Stimulated activated CD4-positive, alpha-beta T cell treated with anti-CD3 and anti-CD28 coated beads, TNF-alpha, amount 100 ng/mL, for 48 hours (primary cell): ENCODE measurements at places on chromosomes 2 and 18.

DNA sequence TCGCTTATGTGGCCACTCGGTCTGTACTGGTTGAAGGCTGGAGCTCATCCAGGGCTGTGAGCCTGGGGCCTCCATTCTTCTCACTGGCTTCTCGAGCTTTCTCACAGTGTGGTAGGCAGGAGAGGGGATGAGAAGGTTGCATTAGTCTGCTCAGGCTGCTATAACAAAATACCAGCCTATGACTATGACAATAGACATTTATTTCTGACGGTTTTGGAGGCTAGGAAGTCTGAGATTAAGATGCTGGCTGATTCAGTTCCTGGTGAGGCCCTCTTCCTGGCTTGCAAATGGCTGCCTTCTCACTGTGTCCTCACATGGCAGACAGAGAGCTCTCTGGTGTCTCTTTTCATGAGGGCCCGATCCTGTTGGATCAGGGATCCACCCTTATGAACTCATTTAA is 6.2 kb upstream of the STK25 start:
- DNase-seq: no peak

- no peak for DNase-seq
These were observed 46.9 kb upstream of the GREB1L start for GRCh38 chr18:21194871-21195771.

GRCh38 chr2:170815746-170816503 is 762 bp upstream of the GAD1 start:
- DNase-seq: peak; percentile 54

GRCh38 chr2:37644191-37644590 is 27.3 kb downstream of the CDC42EP3 start:
- no peak for DNase-seq

DNA sequence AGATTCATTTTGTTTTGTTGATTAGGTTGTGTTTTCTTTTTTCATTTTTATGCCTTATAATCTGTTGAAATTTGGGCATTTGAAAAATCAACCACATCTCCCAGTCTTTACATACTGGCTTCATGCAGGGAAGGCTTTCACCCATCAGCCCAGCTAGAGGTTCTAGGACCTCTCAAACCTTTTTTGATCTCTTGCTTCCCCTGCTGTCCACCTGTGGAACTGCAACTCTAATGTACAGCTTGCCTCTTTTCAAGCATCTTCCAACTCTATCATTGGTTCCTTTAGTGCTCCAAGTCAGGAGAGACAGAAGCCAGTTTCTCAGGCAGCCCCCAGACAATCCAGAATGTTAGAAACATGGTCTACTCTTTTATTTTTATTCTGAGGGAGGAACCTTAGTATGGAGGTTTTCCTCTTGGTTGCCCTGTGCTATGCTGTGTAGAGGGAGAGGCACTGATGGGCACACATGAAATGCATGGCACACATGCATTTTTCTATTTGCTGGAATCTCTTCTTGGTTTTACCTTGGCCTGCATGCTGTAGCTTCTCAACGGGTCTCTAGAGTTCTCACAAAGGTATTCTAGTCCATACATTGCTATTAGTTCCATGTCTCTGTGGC is 107.2 kb upstream of the L3MBTL4 start:
- DNase-seq: no peak

DNA sequence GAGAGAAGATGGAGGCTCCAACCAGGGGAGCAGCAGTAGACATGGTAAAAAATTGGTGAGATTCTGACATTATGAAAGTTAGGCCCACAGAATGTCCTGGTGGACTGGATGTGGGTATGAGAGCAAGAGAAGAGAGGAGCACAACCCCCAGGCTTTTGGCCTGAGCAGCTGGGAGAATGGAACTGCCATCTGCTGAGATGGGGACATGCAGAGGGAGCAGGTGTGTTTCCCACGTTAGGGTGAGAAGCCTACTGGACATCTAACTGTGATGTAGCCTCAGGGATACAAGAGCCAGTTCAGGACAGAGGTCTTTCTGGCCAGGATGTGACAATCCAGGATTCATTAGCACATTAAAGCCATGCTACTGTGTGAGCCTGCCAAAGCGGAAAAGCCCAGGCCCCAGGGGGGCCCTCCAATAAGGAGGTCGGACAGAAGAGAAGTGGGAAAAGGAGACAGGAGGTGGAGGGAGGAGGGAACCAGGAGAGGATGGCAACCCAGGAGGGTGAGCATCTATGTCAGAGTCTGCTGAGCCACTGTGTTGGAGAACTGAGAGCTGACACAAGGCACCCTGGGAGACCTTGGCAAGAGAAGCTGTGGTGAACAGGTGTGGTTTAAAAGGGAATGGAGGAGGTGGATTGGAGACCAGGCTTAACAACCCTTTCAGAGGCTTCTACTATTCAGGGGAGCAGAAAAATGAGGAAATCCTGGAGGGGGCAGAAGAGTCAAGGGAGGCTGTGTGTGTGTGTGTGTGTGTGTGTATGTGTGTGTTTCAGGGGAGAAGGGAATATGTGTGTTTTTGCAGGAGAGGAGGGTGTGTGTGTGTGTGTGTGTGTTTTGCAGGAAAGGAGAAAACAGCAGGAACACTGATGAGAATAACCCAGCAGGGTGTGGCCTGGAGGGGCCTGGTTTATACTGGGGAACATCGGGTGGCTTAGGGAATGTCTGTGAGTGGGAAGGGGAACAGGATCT is 10.5 kb downstream of the CYB5A start:
- no peak for DNase-seq

DNA sequence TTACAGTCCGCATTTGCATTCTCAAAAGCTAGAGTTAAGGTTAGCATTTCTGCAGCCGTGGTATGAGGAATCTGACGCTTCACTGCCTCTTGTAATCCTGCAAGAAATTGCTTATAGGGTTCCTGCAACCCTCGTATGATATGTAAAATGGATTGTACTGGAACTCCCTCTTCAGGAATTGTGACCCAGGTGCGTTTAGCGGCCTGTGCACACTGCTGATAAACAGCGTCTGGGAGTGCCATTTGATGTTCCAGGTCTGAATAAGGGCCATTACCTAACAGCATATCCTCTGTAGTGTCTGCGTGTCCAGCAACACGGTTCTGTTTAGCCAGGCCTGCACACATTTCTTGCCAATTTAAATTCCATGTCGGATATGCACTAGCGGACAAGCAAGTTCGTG is 42.5 kb downstream of the CXCR4 start:
- DNase-seq: no peak

DNA sequence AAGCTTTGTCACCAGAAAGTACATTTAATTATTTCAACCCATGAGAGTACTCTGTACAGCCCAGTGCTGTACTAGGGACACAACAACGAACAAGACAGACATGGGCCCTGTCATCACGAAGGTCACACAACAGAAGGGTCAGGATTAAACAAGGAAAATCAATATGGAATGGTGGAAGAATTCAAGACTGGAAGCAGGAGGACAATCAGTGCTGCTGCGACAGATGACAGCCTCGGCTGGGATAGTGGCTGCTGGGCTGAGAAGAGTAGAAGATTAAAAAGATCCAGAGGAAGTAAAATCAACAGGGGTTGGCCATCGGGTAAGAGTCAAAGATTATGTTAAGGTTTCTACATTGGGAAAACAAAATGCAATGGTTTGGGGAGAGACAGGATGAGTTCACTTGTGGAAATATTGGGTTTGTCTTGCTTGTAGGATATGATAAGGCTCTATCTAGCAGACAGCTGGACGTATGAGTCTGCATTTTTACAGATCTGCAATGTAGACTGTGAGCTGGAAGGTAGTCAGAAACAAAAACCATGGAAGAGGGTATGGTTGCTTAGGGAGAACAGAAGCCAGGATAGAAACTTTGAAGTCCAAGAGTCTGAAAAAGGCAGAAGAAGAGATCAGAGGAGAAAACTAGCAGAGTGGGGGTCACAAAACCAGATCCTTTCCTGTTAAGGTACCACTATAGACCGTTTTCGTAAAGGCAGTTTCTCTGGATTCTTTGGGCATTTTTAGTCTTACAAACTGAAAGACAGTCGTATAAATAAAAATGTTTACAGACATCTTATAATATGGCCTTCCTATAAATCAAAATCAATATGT is 84.1 kb downstream of the PRELID3A start:
- DNase-seq: no peak

- DNase-seq: no peak
These were observed 71.7 kb upstream of the TWIST2 start for GRCh38 chr2:238776003-238776760.

DNA sequence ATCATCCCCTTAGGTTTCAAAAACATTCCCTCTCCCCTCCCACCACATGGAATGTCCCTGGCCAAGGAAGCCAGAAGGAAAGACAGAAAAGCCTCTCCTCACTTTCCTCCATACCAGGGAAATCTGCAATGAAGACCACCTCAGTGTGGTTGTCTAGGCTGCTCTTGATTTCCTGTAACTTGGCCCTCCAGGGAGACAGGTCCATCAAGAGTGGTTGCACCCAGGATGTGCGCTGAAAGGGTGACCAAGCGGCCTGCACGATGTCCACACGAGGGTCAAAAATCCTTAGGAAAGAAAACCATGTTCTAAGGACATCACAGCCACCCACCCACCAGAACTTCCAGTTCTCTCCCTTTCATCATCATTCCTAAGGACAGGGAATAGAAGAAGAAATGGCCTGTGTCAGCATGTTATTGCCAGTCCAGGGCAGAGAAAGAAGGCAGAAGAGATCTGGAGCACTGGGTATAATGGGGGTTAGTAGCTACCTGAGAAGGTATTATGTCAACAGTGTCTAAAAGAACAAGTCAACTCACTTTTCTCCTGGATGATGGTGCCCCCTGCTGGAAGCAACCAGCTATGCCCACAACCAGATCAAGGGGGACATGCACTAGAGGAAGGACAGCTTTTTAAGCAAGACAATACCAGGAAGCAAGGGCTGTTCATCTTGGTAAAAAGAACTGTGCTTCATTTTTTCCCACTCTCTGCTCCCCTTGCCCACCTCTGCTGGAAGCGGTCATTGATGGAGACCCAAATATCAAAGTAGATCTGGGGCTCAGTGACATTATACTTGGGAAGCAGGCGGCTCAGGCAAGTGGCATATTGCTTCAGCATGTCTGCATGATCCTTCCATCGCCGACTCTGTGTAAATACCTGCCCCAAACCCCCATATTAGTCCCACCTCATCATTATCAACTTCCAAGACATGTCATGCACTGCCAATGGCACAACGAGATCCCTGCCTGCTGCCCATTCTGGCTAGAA is 9.3 kb downstream of the GGCX start:
- DNase-seq: peak; percentile 82

- no peak for DNase-seq
These were observed 624.4 kb upstream of the SOX11 start for GRCh38 chr2:5067816-5068215.

GRCh38 chr2:101264360-101264939 is 11.8 kb downstream of the CNOT11 start:
- no peak for DNase-seq

- peak; percentile 16 for DNase-seq
These were observed 1.3 kb upstream of the PRKCE start for GRCh38 chr2:45649858-45650811.

- DNase-seq: no peak
These were observed 79.4 kb downstream of the KCTD1 start for GRCh38 chr18:26468931-26469340.

- no peak for DNase-seq
These were observed 909 bp downstream of the NFATC1 start for GRCh38 chr18:79396431-79397246.

DNA sequence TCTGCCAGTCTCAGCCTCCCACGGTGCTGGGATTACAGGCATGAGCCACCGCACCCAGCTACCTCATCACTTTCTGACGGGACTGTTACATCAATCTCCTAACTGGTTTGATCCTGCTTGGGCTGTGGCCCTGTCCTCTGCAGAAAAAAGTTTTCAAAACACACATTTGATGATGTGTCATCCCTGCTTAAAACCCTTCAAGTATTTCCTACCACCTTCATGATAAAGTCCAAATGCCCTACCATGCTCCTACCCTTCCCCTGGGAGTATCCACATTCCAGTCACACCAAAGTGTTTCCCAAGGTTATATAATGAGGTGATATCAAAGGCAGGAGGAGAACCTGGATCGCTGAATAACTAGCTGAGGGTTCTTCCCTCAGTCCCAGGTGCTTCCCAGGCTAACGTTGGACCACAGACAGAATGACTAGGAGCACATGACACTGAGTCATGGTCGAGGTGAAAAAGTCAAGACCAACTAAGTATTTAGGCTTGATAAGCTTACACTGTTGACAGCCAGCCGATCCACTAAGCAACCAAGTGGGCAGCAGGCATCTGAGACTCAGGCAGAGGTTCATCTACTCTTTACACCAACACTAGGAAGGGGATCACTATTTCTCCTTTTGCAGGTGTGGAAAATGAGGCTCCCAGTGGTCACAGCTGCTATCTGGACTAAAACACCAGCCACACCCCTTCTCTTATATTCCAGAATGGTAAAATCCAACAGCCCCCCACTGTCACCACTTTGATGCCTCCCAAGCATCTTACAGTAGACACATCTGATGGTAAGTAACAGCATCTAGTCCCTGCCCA is 31.8 kb downstream of the CYRIA start:
- DNase-seq: no peak

DNA sequence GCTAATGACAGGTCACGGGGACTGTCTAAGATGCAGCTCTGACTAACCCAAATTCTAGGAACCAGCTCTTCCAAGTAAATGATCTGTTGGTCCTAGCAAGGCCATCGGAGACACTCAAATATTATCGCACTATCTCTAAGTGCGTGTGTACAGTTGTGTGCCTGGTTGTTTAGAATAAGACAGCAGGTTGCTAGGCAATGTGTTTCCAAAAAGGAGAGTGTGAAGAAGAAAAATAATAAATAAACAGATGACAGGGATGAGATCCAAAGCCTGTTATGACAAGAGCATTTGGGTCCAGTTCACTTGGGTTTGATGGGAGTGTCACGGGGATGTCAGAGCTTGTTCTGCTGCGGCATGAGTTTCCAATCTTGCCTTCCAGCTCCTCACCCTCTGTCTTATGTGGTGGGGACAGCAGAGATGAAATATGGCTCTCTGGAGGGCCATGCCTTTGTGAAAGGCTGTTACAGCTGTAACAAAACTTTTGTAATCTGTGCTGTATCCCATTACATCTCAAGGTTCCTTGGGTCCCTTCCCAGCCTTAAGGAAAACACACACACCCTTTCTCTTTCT is 127.5 kb upstream of the TNP1 start:
- no peak for DNase-seq

DNA sequence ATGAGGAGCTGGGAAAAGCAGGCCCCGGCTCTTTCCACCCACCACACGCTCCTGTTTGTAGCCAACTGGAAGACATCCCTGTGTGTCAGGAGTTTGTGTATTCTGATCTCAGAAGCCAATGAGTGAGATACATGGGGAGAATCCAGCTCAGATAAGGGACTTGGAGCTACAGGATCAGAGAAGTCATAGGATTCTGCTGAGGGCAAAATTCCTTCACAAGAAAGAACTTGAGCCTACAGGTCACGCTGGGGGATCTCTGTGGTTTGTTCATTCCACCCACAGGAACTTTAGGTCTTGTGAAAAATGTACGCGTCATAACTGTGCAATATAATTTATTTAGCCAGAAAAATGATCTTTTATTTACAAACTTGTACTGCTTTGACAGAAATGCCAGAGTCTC is 80.1 kb upstream of the SMIM21 start:
- no peak for DNase-seq

DNA sequence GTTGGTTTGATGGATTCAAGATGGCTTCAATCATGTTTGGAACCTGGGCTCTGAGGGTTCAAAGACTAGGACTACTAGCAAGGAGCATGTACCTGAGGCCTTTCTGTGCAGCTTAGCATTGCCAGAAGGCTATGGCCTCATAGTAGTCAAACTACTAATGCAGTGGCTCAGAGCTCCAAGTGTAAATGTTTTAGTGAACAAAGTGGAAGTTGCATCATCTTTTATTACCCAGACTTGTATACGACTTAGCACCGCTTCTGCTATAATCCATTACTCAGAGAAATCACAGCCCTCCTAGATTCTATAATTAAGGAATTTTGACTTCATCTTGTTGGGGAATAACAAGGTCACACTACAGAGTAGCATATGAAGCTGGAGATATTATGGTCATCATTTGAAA is 210.5 kb downstream of the ERBB4 start:
- no peak for DNase-seq
